ENCODE measurements at places on chromosomes 2 and 18. TPM values are rescaled to one million over a fixed set of nuclear protein-coding genes. Genes with fewer than 3 reads are reported as not detected.

ELP2 gene
- total RNA-seq = 194 TPM

WDR75 gene
- 44.6 TPM for total RNA-seq

PRSS56 gene
- not detected for total RNA-seq

MAL gene
- total RNA-seq = not detected

IL36A gene
- total RNA-seq = not detected

PTCD3 gene
- total RNA-seq = 41.1 TPM

OSBPL6 gene
- 1.1 TPM for total RNA-seq

STAT4 gene
- total RNA-seq = 0.22 TPM

PARD6G gene
- total RNA-seq = 66.8 TPM

RAMP1 gene
- total RNA-seq = not detected

Data from dermis lymphatic vessel endothelial cell (primary cell).